ENCODE measurements at places on chromosomes 2 and 18.

DNA sequence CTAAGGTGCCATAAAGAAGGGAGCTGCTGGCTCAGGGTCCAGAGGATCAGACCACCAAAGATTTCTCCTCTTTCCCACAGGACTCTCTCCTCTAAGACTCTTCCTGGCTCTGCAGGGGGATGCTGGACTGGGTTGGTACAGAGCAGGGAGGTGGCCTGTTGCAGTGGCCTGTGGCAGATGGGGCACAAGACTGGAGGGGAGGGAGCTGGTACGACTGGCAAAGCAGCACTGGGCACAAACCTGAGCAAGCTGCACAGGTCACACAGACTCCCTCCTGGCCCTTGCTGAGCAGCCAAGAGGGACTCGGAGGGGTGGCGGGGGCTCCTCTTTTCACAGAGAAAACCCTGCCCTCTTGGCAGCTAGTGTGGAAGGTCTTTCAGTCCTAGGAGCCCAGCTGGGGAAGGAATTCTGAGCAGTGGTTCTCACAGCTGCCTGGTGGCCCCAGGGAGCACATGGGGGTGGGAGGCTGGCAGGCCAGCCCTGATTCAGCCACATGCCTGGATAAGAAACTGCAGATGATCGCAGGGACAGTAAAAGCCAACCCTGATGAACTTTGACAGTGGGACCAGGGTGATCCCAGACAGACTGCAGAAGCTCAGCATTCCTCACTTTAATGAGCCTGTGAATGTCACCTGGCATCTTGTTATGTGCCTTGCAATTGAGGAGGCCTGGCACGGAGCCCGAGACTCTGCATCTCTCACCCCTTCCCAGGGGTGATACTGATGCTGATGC is 32.5 kb upstream of the ACAA2 start:
- no peak for DNase-seq

DNA sequence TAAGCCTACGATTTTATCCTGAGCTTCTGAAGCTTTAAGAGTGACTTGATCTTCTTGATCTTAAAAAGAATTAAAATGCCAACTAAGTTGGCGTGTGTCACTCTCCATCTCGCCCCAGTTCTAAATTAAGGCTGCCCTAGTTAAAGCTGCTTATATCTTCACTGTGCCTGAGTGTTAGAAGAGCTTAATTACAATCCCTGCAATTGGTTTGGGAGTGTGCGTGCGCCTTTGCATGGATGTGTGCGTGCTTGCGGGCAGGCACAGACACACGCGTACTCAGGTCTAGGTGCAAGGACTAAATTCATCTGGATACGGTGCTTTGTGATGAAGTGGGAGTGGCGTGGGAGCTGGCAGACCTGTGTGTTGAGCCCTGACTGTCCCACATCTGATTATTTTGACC is 201.5 kb downstream of the FAM210A start:
- DNase-seq, result no peak

- DNase-seq, result no peak
Measured at GRCh38 chr18:23166891-23167541, 31.7 kb downstream of the CABLES1 start.

- no peak for DNase-seq
Measured at GRCh38 chr2:188551671-188552070, 260.0 kb downstream of the GULP1 start.

DNA sequence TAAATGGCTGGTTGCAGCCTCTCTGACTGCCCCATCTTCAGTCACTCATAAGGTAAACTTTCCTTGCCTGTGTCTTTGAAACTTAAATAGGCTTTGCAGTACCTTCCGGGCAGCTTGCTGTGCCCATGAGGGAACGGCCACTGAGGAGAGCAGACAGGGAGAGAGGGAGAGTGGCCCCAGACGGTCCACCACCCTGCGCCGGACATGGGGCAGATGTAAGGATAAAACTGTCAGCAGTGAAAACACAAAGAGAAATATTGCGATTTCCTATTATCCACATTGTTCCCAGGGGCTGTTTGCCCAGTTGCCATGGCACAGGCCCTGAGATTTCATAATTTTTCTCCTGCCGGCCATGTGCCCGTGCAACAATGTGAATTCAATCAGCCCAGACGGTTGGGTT is 265.9 kb upstream of the SALL3 start:
- no peak for DNase-seq

GRCh38 chr2:33380001-33380609 is 96.3 kb upstream of the RASGRP3 start:
- DNase-seq, result no peak

GRCh38 chr2:202034249-202035088 is 814 bp downstream of the FZD7 start:
- peak; percentile 60 for DNase-seq

GRCh38 chr2:67037655-67038054 is 359.5 kb upstream of the ETAA1 start:
- DNase-seq, result no peak

- DNase-seq, result no peak
Measured at GRCh38 chr2:112073875-112074274, 18.8 kb downstream of the TMEM87B start.

- DNase-seq, result no peak
Measured at GRCh38 chr18:78612318-78612717, 367.3 kb upstream of the SALL3 start.

DNA sequence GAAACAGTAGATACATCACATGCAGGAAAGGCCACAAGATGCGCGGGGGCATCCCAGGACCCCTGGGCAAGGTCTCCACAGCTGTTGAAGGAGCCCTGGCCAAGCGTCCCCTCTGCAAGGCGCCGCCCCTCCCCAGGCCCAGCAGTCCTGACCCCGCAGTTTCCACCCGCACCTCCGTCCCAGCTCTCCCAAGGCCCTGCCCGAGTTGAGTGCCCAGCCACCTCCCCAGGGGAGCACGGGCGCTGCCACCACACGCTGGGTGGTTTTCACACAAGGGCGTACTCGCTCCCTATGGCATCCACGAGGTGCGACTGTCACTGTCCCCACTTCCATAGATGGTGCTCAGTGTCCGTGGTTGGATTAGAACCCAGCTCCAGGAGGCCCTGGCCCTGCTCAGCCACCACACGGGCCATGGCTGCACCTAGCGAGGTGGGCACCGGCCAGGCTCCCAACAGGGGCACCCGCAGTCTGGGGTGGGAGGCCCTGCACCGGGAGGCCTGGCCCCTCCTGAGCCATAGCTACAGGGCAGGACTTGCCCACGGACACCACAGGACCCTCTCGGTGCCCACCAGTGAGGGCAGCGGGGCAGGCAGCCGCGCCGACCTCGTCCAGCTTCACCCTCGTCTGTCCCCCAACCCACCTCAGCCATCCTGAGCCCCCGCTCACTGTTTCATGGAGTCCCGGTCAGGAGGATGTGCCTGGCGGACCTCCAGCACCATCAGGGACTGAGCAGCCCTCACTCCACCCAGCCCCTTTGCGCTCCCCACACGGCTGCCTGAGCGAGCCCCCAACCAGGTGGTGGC is 36.0 kb downstream of the KIF1A start:
- no peak for DNase-seq

- DNase-seq, result no peak
Measured at GRCh38 chr2:30986231-30986580, 152.0 kb downstream of the GALNT14 start.

DNA sequence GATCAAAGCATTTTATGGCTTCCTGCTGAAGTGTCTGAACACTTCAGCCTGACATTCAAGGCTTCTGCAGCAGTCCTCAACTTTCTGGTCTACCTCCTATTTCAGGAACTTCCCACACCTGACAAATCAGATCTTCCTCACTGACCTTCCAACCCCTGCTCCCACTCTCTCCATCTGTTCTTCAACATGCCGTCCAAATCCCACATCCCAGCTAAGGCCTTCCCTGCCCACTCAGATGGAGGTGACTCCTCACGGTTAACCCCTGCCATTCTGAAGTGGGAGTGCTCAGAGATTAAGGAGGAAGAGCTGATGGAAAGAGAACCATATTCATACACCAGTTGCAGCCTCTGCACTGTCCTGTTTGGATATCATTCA is 104.8 kb downstream of the POLR1A start:
- DNase-seq, result no peak

DNA sequence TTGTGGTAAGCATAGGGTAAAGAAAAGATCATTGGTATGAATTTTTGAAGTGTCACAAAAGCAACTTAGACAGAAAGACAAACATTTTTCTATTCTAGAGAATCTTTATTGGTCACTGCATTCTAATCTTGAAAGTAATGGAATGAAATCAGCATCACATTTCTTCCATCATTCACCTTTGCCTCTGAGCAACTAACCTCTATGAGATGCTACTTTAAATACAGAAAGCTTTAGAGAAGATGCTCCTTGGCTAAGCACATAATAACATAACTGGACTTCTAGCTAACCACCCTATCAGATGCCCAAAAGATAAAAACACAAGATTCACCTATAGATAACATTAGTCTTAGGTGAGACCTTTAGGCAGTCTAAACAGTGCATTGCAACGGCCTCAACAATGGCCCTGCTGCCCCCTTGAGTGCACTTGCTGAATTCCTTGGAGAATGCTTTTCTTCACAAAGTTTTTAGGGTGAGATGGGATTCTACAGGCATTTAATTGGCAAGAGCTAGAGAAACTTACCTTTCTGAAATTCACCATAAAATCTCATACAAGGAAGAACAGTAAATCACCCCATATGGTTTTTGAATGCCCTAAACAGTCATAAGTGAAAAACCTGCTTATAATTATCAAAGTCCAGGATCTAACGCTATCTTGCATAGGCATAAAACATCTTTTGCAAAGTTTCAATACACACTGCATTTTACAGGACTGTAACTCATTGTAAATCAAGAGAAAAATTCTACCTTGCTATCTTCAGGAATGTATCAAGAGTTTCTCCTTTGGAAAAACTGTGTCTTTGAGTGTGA is 791.3 kb upstream of the CHAC2 start:
- no peak for DNase-seq

DNA sequence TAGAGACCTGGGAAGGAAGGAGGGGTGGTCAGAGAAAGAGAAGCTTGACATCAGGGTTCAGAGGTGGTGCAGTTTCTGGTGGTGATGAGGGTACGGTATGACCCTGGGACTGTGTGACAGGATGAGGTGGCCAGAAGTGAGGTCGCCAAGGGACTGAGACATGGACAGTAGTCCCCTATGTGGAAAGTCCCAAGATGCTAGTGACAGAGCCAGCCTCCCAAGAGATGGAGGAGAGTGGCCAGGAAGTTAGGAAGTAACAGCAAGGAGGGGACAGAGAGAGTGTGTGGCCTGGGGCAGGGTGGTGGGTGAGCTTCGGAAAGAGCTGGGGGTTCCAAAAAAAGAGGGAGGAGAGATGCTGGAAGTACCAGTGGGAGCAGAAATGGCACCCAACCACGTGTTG is 66.0 kb downstream of the SMAD7 start:
- no peak for DNase-seq

GRCh38 chr18:50401295-50401694 is 26.4 kb downstream of the SKA1 start:
- no peak for DNase-seq

DNA sequence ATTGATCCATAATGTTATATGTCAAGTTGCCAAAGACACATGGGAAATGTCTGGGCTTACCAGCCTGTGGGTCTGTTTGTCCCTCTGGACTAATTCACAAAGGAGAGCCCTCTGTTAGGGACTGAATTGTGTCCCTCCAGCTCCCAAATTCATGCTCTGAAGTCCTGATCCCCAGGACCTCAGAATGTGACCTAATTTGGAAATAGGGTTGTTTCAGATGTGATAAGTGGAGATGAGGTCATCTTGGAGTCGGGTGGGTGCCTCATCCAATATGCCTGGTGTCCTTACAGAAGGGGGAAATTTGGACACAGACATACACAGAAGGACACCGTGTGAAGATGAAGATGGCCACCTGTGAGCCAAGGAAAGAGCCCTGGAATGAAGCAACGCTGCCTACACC is 41.4 kb upstream of the ROCK2 start:
- DNase-seq, result no peak

DNA sequence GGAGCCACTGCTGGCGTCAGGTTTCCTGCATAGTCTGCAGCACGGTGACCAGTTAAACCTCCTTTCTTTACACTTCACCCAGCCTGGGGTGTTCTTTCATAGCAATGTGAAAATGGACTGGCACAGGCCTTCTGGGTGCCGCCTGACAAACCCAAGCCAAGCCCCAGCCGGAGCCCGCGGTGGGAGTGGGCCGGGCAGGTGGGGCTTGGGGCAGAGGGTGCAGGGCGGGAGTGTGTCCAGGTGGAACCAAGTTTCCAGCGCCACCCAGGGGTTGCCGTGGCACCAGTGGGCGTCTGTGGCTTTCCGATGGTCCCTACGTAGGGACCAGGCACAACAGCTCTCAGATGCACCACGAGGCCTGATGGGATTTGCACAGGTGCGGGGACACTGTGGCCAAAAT is 75.8 kb downstream of the RTP5 start:
- no peak for DNase-seq

- no peak for DNase-seq
Measured at GRCh38 chr2:12175323-12175722, 428.9 kb downstream of the LPIN1 start.

- DNase-seq, result no peak
Measured at GRCh38 chr18:36872329-36872728, 43.4 kb downstream of the KIAA1328 start.

GRCh38 chr18:6328621-6329010 is 86.1 kb downstream of the L3MBTL4 start:
- no peak for DNase-seq

DNA sequence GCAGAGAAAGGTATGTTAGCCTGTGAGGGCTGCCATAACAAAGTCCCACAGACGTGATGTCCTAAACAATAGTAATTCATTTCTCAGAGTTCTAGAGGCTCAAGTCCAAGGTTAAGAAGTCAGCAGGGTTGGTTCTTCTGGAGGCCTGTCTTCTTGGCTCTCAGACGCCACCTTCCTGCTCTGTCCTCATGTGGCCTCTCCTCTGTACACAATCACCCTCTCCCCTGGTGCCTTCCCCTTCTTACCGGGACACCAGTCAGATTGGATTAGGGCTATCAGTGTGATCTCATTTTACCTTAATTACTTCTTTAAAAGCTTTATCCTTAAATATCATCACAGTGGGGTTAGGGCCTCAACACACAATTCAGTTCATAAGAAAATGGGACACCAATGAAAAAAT is 860.5 kb downstream of the RNF144A start:
- no peak for DNase-seq

DNA sequence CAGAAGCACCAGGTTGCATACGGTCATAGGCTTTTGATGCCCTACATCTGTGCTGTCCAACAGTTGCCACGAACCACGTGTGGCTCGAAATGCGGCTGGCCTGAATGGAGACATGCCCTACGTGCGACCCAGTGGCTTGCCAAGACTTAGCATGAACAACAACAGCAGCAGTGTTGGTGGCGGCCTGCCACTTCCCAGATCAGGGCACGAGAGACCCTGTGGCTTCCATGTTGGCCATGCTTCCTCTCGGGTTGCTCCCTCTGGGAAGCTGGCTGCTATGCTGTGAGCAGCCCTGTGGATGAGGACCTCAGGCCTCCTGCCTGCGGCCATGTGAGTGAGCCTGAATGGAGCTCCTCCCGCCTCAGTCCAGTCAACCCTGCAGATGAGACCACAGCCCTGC is 212.3 kb downstream of the HDAC4 start:
- DNase-seq, result no peak

DNA sequence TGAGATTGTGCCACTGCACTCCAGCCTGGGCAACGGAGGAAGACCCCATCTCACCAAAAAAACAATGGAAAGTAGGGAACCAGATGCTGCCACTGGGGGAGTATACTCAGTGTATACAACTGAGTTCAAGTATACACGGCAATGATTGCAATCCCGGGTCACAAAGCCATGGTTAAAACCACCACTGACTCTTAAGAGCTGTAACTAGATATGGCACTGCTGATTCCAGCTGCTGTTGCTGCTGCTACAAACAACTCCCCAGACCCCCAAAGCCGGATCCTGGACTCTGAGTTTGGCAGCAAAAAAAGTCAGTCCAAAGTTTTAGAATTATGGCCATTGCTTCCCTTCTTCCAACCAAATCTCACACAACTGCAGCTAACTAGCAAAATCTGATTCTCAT is 43.7 kb upstream of the COX7A2L start:
- DNase-seq, result no peak

GRCh38 chr2:174807931-174808330 is 43.7 kb upstream of the CHRNA1 start:
- DNase-seq, result no peak
